ENCODE measurements at places on chromosomes 5 and 9. TPM values are rescaled to one million over a fixed set of nuclear protein-coding genes. Genes with fewer than 3 reads are reported as not detected.

GRCh38 chr5:148145916-148146315 is 22.4 kb upstream of the SPINK14 start:
- H3K4me3 ChIP-seq = no peak overlapping the region
- H3K4me1 ChIP-seq = no peaks in the 10 kb centered on the region
- no peaks in the 10 kb centered on the region for H3K27me3 ChIP-seq
- peak; percentile 49 for DNase-seq

DNA sequence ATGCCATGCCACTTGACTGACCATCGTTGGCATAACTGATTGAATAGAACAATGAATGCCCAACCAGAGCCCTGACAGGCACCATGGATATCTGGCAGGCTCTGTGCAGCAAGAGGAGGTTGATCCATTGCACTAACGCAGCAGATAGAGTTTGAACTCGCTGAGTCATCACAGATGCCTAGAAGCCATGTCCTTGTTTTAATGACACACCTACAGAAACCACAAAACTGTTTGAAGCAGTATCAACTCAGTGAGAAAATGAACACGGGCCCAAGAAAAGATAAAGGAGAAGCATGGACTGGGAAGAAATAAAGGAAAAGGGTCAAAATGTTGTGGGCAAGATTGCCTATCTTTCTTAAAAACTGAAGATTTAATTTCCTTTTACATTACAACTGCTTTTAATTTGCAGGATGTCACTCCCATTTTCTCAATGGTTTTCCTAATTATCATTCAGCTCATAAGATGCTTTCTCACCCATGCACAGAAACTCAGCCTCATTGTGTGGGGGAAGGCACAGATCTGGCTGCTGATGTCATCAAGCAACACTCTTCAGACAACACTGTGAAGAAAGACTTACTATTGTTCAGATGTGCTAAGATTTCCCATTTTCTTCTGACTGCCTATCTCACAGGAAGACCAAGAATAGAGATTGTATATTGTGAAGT is 129.0 kb downstream of the PIK3R1 start:
- peak overlapping the region; percentile 0 for H3K27ac ChIP-seq
- no peaks in the 10 kb centered on the region for H3K27me3 ChIP-seq
- no peaks in the 10 kb centered on the region for H3K36me3 ChIP-seq

DNA sequence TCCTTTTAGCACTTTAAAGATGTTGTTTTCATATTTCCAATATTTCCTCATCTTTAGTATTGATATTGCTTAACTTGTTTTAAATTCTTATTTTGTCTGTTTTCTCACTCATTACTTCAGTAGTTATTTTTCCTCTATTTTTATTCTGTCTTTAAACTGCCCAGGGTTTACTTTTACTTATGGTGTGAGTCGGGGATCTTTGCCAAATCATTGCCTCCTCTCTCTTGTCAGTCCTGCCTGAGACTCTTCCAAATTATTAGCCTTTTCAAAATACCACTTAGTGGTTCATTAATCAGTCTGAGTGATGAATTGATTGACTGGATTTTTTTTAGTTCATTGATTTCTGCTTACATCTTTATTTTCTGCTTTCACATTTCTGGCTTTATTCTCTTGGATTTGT is 72.9 kb downstream of the SH3GL2 start:
- no peak overlapping the region for H3K4me3 ChIP-seq
- no peak overlapping the region for H3K27ac ChIP-seq
- no peak for DNase-seq
- H3K4me1 ChIP-seq = no peaks in the 10 kb centered on the region

DNA sequence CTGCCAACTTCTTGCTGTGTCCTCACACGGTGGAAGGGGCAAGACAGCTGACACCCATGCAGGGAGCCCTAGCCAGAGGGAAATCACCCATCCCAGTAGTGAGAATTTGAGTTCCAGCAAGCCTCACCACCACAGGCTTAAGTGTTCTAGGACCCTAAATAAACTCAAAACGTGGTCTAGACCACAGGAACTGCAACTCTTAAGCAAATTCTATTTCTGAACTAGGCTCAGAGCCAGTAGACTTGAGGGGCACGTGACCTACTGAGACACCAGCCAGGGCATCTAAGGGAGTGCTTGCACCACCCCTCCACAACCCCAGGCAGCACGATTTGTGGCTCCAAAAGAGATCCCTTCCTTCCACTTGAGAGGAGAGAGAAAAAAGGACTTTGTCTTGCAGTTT is 96.0 kb upstream of the PHF24 start:
- no peak overlapping the region for H3K4me3 ChIP-seq
- no peak overlapping the region for H3K27ac ChIP-seq
- no peak for DNase-seq

GRCh38 chr5:119290161-119290569 is 65.7 kb upstream of the TNFAIP8 start:
- H3K4me1 ChIP-seq = no peaks in the 10 kb centered on the region
- no peaks in the 10 kb centered on the region for H3K36me3 ChIP-seq
- H3K27ac ChIP-seq = no peak overlapping the region
- no peak for DNase-seq
- H3K27me3 ChIP-seq = no peaks in the 10 kb centered on the region

- H3K36me3 ChIP-seq = no peaks in the 10 kb centered on the region
- no peak overlapping the region for H3K4me3 ChIP-seq
- H3K27me3 ChIP-seq = no peaks in the 10 kb centered on the region
- DNase-seq = no peak
- H3K27ac ChIP-seq = no peak overlapping the region
- no peaks in the 10 kb centered on the region for H3K4me1 ChIP-seq
Observed at GRCh38 chr5:15585128-15585527, 85.1 kb downstream of the FBXL7 start.

Gene PCDHGA4
- 6.4 TPM for total RNA-seq
